ENCODE measurements at places on chromosomes 11 and 22.

DNA sequence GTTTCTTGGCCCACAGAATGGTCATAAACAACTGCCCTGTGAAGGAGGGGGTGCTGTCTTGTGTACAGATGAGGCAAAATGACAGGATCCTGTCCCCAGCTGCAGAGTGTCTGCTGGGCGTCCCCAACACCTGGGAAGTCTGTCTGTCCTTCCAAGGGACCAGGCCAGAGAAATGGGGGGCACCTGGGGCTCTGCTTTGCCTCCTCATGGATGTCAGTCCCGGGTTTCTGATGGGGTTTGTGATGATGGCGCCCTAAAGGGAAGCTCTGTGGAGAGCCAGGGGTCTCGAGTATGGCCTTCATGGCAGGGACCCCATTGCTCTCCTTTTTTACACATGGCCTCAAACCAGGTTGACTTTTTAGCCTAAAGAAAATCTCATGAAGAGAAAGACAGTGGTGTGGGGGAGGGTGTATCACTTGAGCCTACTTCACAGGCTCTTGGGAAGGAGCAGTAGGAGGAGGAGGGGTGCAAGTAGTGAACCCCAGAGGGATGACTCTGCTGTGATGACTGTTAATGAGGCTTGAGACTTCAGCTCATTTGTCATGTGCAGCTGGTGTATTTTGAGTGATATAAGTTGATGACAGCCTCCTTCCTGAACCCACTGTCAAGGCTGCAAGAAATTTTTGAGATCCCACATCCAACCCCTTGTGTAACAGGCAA, 40.6 kb upstream of the TUB start:
- DNase-seq, result no peak

- DNase-seq, result no peak
Observed at GRCh38 chr22:33865248-33865647, 55.0 kb downstream of the LARGE1 start.

- no peak for DNase-seq
Observed at GRCh38 chr11:17531071-17531600, 13.1 kb downstream of the USH1C start.

- peak; percentile 55 for DNase-seq
Observed at GRCh38 chr11:112658431-112658878, 302.8 kb upstream of the NCAM1 start.

All from right cardiac atrium (tissue), 5 donors.